ENCODE measurements at places on chromosomes 12 and 14.

GRCh38 chr12:122137681-122138080 is 36.3 kb downstream of the IL31 start:
- no peak for DNase-seq

DNA sequence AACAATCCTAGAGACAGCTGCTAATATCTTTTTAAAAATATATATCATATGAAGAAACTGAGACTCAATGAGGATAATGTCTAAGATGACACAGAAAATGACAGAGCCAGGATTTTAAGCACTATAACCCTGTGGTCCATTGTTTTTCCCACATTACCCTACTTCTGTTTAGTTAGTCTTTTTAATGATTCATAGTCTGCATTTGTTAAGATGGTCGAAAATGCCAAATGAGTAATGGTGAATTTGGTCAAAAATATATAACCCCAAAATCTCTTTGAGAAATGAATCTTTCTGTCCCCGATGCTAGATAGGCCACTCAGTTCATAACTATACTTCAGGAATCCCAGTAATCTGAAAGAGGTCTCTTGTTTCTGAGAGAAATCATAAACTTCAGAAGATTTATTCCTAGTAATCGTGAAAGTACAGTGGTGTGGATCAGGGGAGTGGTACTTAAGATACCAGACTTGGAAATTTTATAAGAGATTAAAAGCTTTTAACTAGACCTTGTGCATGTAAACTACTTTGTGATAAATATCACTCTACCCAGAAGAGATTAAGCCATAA is 10.8 kb downstream of the RTRAF start:
- no peak for DNase-seq

DNA sequence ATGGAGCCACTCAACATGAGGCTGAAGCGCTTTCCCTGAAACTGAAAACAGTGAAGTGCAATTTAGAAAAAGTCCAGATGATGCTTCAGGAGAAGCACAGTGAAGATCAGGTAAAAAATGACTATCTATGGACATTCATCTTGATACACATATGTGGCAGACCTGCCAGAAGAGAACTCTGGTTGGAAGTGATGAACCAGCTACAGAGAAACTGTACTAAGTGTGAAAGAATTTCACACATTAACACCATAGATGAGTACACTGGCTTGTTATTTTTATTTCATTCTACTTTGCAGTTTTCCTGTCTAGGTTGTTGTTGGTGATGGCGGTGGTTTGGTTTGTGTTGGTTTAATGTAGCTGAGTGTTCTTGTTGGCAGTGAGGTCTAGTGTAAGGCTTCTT is 174.7 kb downstream of the ESR2 start:
- no peak for DNase-seq

GRCh38 chr12:128570191-128571065 is 253.3 kb downstream of the SLC15A4 start:
- DNase-seq: peak; percentile 2

DNA sequence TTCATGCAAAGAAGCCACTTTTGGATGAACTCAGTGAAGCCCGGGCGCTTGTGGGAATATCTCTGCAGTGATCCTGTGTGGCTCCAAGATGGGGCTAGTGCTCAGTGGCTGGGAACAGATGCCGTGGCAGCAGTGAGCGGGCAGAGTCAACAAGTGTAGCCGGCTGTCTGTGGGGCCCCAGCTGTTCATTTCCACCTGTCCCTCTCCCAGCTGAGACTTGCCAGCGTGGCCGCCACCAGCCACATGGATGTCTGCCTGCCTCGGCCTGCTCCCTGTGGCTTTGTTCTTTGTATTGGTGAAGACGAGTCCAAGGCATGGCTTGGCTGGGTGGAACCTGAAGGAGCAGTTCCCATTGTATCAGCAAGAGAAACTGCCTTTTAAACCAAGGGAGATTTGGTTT is 77.3 kb downstream of the NOS1 start:
- no peak for DNase-seq

DNA sequence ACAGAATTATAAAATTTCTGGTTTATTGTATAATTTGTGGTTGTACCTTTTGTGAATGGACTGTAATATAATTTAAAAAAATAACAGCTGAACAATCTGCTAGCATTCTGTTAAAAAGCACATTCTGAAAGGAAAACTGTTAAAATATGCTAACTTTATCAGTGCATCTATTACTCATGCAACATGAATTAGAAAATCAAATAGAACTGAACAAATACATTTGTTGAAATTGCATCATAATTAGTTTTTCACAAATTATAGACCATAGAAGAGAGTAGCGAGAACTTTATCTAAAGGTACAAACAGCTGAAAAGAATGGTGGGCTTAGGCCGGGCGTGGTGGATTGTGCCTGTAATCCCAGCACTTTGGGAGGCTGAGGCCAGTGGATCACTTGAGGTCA is 33.0 kb downstream of the PTPN21 start:
- no peak for DNase-seq

DNA sequence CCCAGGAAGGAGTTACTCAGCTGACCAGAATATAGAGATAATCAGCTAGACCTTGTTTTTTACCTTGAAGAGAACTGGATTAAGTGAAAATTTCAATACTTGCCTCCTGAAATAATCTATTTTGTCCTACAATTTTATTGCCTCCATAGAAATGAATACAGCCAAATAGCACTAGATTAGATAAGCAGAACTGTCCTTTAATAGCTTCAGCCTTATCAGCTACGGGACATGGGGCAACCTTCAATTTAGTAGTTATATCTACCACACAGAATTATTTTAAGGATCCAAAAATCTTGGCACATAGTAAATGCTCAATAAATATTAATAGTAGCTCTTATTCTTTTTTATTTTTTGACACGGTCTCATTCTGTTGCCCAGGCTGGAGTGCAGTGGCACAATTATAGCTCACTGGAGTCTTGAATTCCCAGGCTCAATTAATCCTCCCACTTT is 67.2 kb upstream of the PLEKHG3 start:
- DNase-seq: no peak

DNA sequence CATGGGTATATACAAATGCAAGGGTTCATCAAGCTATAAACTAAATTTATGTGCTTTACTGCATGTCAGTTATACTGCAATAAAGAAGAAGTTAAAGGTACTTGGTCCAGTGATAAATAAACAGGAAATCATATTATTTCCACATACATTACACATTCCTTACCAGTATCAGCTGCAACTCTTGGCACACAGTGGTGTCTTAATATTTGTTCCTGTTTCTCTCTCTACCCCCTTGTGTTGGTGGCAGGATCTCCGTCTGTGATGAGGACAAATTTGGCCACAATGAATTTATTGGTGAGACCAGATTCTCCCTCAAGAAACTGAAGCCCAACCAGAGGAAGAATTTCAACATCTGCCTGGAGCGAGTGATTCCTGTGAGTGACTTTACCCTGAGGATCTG is 19.2 kb upstream of the OAS1 start:
- no peak for DNase-seq

- no peak for DNase-seq
Measured at GRCh38 chr12:110222433-110222832, 58.6 kb upstream of the ATP2A2 start.

DNA sequence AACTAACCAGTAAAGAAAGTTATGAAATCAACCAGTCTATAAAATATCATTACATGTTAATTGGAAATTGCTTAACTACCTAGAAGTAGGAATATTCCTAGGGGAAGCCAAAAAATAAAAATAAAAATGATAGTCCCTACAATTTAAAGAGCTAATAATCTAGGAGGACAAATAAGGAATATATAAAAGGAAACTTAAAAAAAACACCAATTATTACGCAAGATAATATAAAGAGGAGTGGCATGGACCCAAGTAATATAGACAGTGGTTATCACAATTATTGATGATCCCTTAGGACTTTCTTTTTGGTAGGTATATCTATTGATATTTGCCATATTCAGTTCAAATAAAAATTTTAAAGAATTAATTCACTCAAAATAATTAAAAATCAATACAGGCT is 498.7 kb downstream of the SOX5 start:
- DNase-seq: no peak

DNA sequence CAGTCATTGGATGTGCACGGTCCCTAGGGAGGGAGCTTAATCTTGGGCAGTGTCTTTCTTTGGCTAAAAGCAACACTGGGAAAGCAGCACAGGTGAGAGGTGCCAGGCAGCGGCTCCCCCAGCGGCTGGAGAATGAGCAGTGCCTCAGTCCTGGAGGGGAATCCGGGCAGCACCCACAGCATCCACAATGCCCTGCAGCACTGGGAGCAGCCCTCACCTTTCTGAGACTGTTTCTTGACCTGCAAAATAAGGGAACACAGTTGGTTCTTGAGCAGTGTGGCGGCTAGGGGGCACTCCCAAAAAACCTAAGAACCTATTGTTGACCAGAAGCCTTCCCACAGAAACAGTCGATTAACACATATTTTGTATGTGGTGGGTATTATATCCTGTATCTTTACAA is 75.8 kb downstream of the SINHCAF start:
- DNase-seq: no peak

GRCh38 chr12:47954467-47955045 is 8.8 kb upstream of the TMEM106C start:
- DNase-seq: no peak

DNA sequence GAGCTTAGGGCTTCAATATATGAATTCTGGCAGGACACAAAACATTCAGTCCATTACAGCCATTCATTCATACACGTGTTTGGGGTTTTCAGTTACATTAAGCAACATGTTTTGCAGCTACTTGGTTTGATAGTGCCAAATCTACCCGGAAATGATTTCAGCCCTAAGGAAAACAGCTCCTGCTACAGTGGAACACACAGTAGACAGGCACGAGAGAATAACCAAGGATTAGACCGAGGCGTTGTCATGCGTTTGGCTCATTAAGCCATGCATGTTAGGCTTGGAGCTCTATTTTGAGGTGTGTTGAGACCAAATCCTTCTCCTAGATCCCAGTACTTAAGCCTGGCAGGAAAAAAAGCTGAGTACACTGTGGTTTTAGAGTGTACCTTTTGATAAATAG is 177.4 kb downstream of the PRKCH start:
- DNase-seq: no peak

- no peak for DNase-seq
Measured at GRCh38 chr14:94123296-94123695, 6.1 kb downstream of the IFI27L2 start.

DNA sequence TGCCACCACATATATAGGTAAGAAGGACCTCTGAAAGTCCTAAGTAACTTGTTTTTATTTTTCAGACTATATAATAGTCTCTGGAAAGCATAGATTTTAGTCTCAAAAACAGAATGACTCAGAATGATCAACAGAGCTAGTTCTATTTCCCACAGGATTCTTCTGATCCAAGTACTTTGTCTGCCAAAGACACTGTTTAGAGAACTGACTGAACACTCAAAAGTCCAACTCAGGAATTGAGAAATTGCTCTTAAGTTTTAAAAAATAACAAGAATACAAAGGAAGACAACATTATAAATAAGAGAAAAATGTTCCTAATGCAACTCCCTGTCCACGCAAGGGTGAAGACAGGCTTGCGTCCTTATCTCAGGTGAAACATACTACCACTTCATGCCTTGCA is 29.0 kb downstream of the LGMN start:
- DNase-seq: no peak

- no peak for DNase-seq
Measured at GRCh38 chr12:57615637-57616036, 4.4 kb downstream of the ARHGEF25 start.

GRCh38 chr14:106802413-106803364 is 1276.3 kb downstream of the TMEM121 start:
- no peak for DNase-seq

GRCh38 chr14:100015251-100015655 is 50.0 kb upstream of the EVL start:
- DNase-seq: peak; percentile 3

DNA sequence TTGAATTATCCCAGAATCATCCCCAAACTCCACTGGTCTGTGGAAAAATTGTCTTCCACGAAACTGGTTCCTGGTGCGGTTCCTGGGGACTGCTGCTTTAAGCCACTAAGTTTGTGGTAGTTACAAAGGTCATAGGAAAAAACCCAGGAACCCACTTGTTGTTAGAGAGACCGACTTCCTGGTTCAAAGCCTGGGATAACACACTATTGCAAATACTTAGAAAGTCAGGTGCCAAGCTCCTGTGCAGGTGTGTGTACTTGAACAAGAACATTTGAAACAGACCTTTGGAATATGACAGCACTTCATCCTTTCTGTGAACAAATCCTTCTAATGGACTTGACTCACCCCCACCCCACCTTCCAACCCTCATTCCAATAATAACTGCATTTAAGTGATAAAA is 519.6 kb downstream of the GLT1D1 start:
- DNase-seq: no peak

- no peak for DNase-seq
Measured at GRCh38 chr12:115973968-115974724, 303.3 kb downstream of the MED13L start.

DNA sequence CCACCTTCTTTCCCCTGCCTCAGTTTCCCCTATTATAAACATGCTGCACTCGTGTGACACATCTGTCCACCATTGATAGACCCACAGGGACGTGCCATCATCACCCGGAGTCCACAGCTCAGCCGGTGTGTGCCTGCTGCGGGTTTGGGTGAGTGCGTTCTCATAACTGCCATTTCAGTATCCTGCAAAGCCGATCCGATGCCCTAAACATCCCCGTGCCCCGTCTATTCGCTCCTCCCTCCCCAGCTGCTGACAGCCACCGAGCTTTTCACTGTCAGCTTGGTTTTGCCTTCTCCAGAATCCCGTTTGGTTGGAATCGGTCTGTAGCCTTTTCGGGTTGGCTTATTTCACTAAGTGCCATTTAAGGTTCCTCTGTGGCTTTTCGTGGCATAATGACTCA is 3.9 kb downstream of the LRCOL1 start:
- DNase-seq: no peak

DNA sequence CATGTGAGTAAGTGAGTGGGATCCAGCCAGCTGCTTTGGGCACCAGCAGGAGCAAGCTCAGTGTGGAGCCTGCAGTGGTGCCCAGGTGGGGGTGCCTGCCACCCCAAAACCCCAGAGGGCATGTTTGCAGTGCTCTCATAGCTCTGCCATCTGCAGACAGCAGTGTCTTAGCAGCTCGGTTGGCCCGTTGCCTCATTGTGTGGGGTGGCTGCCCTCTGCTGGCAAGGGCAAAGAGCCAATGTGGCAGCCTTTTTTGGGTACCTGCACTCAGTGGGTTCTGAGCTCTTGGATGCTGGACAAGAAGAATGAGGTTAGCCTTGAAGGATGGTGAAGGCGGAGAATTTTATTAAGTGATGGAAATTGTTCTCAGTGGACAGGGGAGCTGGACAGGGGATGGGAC is 52.3 kb downstream of the NEUROD4 start:
- DNase-seq: peak; percentile 83

GRCh38 chr12:90611048-90611447 is 343.9 kb downstream of the CCER1 start:
- DNase-seq: no peak

GRCh38 chr14:100086361-100086760 is 21.1 kb downstream of the EVL start:
- DNase-seq: no peak

DNA sequence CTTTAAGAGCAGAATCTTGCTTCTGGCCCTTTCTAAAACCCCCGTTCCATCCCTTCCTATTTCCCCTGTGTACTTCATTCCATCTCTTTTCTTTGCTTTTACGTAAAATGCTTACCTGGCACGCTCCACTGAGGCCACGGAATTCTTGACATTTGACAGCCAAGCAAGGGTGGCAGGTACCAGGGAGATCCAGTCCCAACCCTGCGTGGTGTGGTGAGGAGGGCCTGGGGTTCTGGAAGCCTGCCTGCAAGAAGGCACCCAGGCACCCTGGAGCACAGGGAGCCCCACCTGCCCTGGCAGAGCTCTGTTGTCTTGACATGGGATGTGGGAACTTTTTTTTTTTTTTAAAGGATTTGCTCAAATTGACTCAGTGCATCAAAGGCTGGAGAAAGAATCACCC is 48.6 kb downstream of the ITPK1 start:
- DNase-seq: no peak
